ENCODE measurements at places on chromosomes 6 and 20.
A peak's percentile ranks its signal among the peaks of the same experiment; 100 is the strongest.

DNA sequence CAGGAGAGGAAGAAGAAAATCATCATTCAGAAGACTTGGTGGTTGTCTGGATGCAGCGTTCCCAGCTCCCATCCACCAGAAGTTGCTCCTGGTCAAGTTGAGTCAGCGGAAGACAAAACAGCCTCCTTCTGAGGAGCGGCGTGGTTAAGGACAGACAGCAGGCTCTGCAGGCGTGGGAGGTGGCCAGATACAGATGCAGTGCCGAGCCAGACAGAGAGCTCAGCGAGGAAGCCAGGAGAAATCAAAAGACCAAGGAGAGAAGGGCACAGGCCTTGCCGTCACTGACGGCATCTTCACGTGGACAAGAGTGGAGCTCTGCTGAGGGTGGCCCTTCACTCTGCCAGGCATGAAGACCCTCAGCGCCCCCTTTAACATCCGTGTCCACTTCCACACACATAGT, 158.5 kb downstream of the THBS2 start:
- no peak for DNase-seq

DNA sequence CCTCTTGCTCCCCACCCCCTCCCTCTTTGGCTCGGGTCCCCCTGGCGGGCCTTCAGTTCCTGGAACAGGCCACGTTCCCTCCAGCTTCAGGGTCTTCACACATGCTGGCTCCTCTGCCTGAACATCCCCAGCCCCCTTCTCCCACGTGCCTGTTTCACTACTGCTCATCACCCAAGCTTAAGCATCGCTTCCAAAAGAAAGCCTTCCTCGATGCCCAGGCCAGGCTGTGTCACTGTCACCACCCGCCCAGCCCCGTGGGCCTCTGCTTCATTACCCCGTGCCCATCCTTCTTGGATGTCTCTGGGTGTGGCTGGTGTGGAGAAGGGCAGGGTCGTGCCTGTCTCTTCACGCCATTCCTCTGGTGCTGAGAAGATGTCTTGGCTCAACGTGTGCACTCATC, 2.8 kb downstream of the DLGAP4 start:
- DNase-seq, result no peak

- peak; percentile 93 for DNase-seq
Measured at GRCh38 chr20:10558635-10559187, 115.1 kb downstream of the JAG1 start.

- no peak for DNase-seq
Measured at GRCh38 chr20:62943396-62943795, 5.4 kb downstream of the GID8 start.

DNA sequence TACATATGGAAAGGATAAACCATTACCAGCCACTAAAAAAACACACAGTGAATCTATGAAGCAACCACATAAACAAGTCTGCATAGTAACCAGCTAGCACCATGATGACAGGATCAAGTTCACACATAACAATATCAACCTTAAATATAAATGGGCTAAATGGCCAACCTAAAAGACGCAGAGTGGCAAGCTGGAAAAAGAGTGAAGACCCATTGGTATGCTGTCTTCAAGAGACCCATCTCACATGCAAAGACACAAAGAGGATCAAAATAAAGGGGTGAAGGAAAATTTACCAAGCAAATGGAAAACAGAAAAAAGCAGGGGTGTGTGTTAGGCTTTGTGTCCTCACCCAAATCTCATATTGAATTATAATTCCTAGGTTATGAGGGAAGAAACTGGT, 909.2 kb downstream of the EPHA7 start:
- no peak for DNase-seq

DNA sequence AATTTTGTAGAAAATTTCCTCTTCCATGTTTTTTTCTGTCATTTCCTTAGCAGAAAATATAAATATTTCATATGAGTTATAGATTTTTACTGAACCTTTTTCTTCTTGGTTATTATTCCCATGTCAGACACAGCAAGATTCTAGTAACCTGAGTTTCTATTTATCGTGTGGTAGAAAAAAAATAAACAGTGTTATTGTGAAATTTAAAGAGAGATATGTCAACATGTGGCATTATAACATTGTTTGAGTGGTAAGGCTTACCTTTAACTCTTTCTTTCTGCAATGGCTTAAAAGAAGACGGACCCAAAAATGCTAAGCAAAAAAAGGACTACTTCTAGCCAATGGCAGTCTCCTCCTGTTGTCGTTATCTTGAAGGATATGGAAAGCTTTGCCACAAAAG, 18.9 kb downstream of the ORC3 start:
- DNase-seq, result no peak

DNA sequence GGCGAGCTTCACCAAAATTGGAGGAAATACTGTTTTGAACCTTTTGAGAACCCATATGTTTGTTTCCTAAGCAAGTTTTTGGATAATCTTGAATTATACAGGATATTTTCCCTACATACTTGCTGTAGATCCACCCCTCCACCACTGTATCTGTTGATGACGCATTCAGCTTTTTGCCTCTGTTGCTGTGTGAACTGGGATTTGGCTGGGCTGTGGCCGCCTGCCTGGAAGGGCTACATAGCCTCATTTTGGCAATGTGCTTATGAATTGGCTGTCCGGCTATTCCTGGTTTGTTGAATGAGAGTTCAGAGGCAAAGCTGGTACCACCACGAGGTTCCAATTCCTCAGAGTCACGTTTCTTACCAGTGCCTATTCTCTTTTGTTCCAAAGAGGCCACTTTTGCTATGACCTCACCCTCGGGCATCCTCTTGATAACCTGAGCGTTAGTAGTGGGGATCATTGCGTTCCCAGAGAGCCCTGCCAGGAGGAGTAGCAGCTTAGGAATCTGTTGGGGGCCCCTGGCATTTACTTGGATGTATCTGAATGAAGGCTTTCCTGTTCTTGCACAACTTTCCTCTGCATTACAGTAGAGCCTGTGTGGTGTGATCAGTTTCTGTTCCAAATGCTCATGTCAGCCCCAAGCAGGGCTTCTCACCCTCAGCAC, 6.4 kb downstream of the FAM83D start:
- DNase-seq, result no peak

GRCh38 chr6:110714143-110714542, 101.1 kb downstream of the CDK19 start:
- DNase-seq, result no peak

DNA sequence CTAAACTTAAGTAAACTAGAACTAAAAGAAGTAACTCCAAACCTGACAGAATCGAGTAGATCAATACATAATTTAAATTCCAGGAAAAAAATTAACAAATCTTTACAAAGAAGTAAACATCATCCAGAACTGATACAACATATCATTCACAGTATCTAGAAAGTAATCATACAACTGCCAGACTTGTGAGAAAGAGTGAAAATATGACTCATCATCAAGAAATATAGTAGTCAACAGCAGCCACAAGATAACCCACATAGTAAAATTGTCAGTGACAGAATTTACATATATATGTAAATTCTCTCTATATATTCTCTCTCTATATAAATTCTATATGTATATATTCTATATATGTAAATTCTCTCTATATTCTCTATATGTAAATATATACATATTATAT, 242.8 kb upstream of the RGS17 start:
- DNase-seq, result no peak

DNA sequence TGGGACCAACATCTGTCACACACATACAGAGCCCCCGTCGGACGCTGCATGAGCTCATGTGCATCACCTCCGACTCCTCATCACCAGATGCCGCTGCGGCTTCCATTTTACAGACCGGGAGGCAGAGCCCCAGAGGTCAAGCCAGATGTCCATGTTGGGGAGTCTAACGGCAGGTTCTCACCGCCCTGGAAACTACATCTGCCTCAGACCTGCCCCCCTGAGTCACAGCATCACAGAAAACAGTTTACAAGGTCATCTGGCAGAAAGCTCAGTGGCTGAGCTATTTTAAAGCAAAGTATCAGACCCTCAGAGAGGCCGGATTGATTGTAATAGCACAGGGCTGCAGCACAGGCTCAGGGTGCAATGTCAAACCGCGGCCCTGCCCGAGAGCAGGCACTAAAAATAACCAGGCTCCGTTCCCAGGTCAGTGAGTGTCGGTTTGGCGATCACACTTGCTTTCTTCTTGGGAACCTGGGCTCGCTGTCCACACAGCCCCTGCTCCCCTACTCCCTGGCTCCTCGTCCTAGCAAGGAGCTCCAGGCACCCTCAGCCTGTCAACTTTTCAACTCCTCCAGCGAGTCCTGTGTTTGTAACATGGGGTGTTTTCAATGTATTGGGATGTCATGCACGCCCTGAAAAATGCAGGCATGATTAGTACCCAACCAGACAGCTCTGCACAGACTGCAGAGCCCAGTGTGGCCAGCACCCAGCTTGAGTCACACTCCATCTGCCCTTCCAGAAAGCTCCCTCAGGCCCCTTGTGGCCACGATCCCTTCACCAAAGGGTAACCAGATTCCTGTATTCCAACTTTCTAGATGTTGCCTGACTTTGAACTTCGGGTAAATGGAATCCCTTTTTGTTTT, 264.5 kb downstream of the CDH4 start:
- no peak for DNase-seq

DNA sequence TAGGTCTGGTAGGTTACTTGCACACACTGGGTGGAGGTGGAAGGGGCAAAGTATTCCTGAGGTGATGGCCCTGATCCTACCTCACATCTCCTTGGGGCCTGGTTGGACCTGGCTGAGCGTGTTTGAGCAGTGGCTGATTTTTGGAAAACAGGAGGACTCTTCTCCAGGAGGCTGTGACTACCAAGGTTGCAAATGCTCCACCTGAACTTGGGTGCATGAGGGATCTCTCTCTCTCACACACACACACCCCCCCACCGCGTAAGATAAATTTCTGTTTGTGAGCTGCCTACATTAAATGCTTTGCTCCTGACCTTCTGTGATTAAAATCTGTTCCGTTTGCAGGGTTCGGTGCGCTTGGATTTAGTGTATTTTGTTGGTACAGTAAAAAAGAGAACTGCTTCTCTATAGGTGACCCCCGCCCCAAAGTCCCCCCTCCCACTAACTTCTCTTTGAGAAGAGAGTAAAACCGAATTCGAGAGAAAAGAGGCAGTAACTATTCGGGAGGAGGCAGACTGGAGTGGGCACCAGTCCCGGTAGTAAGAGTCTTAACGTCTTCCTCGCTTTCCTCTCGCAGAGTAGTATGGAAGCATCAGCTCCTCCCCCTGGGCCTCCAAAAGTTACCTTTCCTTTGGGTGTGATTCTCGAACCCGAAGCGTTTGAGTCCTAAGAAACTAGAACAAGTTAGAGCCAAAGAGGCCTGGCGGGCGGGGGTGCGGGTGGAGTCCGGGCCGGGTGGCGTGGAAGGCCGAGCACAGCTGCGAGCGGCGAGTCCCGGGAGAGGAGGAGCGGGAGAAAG, 585 bp upstream of the DSE start:
- DNase-seq, result no peak

- no peak for DNase-seq
Measured at GRCh38 chr6:130037207-130037811, 18.9 kb downstream of the L3MBTL3 start.

- DNase-seq, result no peak
Measured at GRCh38 chr6:140538926-140539325, 1164.5 kb upstream of the CITED2 start.

DNA sequence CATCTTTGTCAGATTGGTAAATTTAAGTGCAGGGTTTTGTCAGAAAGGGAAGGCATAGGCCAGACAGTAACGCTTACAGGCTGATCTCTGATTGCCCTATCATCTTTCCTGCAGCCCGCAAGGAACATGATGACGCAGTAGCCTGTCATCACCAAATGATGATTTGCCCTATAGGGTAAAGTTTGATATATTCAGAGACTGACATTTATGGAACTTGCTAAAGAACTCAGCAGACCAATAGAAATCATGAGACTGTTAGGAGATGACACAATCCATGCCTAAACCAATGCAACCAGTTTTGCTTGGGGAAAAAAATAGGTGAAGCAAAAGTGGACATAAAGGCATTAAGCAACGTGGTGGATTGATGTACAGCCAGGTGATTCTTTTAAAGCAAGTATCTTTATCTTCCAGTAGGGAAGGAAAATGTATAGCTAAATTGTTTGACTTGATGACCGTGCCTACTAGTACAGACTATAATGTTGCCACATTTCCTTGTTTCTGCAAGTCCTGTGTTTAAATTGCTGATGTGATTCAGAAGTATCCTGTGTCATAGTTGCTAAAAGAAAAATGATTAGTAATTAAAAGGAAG, 2.4 kb downstream of the NUS1 start:
- peak; percentile 17 for DNase-seq

GRCh38 chr20:18585134-18585533, 2.7 kb upstream of the DTD1 start:
- no peak for DNase-seq

DNA sequence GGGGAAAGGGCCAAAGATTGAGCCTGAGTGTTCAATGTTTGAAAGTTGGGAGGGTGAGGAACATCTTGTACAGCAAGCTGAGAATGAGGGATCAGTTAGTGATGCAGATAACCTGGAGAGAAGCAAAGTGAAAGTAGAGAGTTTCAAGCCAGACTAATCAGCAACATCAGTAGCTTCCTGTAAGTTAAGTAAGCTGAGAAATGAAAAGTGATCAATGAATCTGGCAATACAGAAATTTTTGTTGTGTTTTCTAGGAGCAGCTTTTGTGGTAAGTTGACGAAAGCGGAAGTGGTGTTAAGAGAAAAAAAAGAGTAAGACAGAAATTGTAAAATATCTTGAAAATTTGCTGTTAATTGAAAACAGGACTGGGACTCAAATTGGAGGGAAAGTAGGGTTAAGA, 855.5 kb upstream of the MAP3K7 start:
- DNase-seq, result no peak

- no peak for DNase-seq
Measured at GRCh38 chr6:2635911-2636310, 114.8 kb downstream of the MYLK4 start.

GRCh38 chr20:63172726-63173125, 43.2 kb downstream of the YTHDF1 start:
- DNase-seq, result no peak
